ENCODE measurements at places on chromosomes 3 and 15. TPM values are rescaled to one million over a fixed set of nuclear protein-coding genes. Genes with fewer than 3 reads are reported as not detected.

- no peak for DNase-seq
Measured at GRCh38 chr3:60475096-60475495, 776.2 kb downstream of the FHIT start.

GRCh38 chr3:168612671-168613070, 516.9 kb upstream of the GOLIM4 start:
- no peak for DNase-seq

DNA sequence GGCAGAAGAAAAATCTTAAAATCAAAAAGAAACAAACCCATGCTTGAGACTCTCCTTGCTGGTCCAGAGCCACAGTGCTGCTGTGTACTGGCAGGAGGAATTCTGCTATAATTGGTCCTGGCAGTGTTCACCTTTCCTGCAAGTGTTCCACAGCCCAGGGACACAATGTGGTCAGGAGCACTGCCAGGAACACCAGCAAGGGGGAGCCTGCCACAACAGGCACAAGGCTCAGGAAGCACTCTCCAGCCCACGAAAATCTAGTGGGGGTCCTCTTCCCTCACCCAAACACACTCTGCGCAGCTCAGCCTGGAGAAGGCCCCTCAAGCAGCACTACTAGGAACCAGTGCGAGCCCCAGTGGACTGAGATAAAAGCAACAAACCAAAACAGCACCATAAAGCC, 92.9 kb downstream of the UBE3A start:
- peak; percentile 65 for DNase-seq

DNA sequence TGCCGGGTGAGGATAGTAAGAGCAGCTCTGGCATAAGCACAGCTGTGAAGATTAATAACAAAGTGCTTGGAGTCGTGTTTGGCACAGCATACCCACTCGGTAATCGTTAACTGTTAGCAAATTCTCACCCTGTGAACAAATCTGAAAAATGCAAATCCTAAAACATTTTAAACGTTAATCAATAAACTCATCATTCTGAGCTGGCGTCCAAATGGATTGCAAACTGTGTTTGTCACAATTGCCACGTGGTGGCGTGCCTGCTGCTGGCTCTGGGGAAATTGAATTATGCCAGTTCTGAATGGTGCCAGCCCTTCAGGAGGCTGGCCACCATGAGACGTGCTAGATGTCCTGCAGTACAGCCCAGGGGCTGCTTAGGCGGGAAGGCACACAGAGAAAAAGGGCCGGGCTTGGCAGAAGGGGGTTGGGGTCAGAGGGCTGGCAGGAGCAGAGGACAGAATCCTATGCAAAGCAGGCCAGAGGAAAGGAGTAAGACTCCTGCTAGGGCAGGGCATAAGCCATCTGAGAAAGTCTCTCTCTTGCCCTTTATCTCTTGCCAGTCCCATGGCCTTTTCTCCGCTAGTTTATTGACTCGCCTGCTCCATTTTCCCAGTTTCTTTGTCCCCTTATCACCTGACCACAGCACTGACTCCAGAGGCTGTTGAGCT, 22.1 kb upstream of the POLG start:
- DNase-seq: no peak

- DNase-seq: no peak
Measured at GRCh38 chr15:38696109-38696727, 131.6 kb upstream of the RASGRP1 start.

The PAQR9 gene
- polyA plus RNA-seq: not detected

Measured in fibroblast of lung (primary cell).